T-helper 2 cell (primary cell): ENCODE measurements at places on chromosomes 5 and 9.

DNA sequence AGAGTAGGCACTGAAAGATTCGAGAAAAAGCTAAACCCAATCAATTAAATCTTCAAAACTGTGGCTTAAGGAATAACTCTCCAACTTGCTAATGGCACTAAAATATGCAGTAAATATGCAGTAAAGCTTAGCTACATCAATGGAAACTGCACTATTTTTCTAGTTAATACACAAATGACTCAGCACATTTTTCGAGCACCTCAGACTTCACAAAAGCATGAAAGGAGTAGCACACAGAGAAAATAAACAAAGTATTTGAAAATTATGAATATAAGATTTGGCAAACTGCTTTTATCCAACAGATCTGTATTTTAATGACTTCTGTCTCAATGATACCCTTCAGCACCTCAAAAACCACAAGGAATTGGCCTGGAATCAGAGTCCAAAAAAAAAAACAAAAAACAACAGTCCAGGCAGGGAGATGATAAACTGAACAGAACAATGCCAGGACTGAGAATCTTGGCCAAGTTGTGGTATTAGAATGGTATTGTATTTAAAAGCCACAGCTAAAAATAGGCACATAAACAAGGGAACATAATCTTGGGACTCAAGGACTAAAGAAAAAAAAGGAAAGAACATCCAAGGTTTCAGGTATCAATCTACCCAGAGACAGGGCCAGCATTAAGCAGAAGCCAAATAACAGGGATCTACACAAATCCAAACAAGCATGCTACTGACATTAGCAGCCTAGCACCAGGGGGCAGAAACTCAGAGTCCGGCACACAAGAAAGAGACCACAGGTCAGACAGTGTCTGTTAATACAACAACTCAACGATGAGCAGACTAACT, 21.4 kb downstream of the TMEM245 start:
- no peak for DNase-seq

- no peak for DNase-seq
These were observed 14.3 kb downstream of the PTPA start for GRCh38 chr9:129125478-129125877.

DNA sequence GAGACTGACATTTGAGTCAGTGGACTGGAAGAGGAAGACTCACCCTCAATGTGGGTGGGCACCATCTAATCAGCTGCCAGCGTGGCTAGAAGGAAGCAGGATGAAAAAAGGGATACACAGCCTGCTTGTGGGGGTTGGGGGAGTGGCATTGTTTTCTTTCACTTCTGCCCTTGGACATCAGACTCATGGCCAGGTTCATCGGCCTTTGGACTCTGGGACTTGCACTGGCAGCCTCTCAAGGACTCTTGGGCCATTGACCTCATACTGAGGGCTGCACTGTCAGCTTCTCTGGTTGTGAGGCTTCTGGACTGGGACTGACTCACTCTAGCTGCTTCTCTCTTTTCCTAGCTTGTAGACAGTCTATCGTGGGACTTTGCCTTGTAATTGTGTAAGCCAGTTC, 374.9 kb downstream of the TLE1 start:
- no peak for DNase-seq

DNA sequence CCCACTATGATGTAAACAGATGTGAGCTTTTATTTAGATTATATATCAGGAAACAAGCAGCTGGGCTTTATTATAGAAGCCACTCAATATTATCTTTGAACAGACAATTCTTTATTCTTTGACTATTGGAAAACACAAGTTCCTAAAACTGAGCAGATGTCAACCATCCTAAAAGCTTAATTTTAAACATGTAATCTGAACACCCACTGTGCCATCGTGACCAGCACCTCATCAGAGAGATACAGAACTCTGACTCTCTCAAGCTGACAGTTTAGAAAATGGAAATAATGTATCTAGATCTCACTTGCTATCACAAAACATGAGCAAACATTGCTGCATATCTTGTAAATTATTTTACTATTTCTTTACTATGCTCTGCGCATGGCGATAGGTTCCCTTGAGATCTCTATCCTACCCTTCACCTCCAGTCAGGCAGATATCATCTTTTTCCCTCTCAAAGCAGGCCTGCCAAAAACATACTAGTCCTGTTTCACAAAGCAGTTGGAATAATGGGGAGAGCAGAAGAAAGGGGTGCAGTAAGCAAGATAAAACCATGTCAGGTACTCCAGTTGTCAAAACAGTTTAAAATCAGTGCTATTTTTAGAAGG, 151.0 kb downstream of the KIAA0825 start:
- no peak for DNase-seq

DNA sequence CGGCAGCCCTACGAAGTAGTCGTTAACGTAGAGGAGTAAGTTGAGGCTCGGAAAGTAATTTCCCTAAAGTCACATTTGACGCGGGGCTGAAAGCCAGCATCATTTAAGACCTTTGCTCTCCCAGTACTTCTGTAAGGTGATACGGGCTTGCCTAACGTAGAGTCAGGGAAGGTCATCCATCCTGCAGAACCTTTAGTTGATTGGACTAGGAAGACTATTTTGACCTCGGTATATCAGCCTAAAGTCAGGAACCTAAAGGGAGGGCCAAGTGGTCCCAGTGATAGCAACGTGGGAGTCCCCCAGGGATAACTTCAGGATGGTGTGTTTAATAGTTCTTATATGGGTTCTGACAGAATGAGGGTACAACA, 657 bp downstream of the NUP214 start:
- DNase-seq = no peak

DNA sequence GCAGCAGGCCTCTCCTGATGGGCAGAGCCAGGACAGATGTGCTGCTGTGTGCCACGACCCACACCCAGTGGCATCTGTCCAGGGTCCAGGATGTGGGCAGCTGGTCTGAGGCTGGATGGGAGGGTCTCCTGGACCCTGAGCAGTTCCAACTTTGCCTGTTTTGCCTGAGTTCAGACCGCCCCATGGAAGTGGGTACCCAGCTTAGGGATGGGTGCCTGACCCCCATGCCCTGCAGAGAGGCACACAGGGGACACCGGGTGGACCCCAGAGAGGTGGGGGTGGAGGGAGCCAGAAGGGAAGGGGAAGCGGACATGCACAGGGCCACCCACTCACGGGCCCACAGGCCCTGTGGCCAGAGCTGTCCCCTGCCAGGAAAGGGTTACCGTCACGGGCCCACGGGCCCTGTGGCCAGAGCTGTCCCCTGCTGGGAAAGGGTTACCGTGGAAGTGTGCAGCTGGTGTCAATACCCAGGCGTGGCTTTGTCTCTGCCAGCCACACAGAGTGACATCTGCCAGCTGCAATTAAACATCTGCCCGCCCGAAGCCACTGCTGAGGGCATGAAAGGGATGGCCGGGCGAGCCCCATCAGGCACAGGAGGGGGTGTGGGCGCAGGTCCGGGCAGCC, 50.0 kb downstream of the NACC2 start:
- DNase-seq = no peak

- DNase-seq = no peak
These were observed 284.3 kb downstream of the CCDC171 start for GRCh38 chr9:15837079-15837679.

GRCh38 chr5:83517072-83517687, 45.6 kb downstream of the VCAN start:
- DNase-seq = no peak

DNA sequence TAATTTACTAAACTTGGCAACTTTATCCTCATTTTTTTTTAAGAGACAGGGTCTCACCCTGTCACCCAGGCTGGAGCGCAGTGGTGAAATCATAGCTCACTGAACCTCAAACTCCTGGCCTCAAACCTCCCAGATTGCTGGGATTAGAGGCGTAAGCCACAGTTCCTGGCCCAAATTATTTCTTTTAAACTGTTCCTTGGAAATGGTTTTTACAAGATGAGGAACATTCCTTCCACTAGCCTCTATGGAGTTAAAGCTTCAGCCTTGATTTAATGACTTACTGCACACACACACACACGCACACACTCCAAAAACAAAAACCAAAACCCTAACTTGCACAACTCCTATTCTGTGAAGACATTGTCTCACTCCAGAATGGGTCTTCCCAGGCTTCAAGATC, 77.2 kb upstream of the TARS1 start:
- DNase-seq = no peak
